Glomerular endothelial cell (primary cell): ENCODE measurements at places on chromosomes 12 and 14.

DNA sequence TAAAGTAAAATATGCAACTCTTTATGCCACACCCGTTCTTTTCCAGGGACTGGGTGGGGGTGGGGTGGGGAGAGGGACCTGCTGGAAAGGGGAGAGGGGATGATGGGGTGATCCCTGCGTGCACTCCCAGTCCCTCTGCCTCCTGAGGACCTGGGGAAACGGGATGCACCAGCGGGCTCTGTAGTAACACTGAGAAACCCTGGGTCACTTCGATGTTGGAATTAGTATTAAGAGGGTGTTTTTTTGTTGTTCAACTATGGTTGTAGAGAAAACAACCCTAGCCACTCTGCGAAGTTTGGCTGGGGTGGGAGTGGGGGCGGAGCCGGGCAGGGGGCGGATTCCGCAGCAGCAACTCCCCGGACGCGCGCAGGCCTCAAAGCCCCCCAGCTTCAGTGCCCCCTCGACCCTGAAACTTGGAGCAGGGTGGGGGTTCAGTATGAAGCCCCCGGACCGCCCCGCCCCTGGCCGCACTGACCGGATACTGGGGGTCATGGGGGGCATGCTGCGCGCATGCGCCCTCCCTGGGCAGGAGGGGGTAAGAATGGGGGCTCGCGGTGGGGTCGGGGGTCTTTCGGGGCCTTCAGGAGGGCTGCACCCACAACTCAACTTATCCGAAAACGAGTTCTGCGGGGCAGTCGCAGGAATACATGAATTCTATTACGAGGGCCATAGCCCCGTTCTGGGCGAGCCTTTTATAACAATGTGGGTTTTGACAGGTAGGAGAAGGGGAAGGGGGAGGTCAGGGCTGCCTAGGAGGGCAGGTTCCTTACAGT is 1.3 kb upstream of the ARHGEF25 start:
- DNase-seq = no peak

- no peak for DNase-seq
Observed at GRCh38 chr14:36884049-36884448, 222.4 kb downstream of the PAX9 start.

GRCh38 chr12:85955127-85955526 is 81.0 kb downstream of the NTS start:
- DNase-seq = no peak

GRCh38 chr14:35361141-35361480 is 43.4 kb downstream of the NFKBIA start:
- no peak for DNase-seq

- no peak for DNase-seq
Observed at GRCh38 chr14:93332397-93332852, 411 bp downstream of the BTBD7 start.

DNA sequence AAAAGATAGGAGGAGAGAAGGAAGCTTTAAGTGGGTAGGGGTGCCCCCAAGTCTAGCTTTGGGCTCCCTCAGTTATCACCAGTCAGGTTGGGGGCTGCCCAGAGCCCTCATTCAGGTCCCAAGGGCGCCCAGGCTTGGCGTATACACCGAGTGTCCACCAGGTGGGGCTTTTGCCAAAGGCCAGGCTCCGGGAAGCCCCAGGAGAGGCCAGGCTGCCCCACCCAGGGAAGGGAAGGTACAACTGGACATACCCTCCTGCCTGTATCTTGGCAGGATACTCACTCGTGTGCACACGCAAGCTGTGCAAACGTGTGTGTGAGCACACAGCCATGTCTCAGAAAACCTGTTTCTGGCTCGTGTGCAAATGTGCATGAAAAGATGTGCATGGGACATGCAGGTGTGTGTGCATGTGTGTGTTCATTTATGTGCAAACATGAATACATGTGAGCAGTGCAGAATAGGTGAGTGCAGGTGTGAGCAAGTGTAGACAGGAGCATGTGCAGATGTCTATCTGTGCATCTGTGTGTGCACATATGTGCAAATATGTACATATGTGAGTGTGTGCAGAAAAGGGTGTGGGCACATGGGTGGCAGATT is 103.9 kb upstream of the MYL2 start:
- DNase-seq = no peak

DNA sequence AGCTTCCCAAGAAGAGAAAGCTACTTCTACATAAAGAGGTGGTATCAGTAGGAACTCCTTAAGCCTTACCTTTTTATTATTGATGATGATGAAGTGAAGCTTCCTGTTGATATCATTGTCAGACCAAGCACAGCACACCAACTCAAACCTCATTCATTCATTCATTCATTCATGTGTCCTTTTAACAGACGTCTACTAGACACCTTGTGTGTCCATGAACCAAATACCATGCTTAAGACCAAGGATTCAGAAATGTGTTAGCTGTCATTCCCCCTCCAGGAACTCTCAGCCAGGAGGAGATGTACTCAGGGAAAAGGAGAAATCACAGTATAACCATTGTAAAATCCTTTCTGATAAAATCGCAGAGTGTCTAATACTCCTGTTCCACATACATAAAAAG is 194.8 kb downstream of the ZFP36L1 start:
- DNase-seq = no peak

- DNase-seq = no peak
Observed at GRCh38 chr14:103428723-103429556, 43.7 kb downstream of the MARK3 start.

DNA sequence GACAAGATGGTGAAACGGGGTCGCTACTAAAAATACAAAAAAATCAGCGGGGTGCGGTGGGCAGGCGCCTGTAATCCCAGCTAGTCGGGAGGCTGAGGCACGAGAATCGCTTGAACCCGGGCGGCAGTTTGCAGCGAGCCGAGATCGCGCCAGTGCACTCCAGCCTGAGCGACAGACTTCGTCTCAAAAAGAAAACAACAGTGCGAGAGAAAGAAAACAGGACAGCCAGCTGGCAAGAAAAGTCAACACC is 633 bp upstream of the RNU4-2 start:
- DNase-seq = no peak

DNA sequence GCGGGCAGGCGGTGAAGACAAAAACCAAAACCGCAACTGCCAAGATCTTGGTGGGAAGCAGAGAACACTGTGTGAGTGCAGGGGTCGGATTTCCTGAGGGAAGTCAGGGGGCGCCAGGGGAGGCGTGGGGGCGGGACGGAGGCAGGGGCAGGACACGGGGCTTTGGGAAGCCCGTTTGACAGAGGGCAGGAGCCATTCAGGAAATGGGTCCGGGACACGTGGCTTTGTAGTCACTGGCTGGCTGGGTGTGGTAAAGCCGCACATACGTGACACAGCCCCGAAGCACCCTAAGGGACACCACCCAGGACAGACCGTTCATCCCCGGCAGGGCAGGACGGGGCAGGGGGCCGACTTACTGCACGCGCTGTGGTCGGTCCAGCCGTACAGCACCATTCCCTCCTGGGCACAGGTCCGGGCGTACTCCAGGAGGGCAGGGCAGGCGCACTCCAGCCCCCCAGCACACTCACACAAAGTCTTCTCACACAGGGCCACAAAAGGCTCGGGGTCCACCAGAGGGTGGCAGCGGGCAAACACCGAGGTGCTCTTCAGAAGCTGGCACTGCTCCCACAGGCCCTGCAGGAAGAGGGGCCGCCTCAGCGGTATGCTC is 49.4 kb downstream of the VWF start:
- DNase-seq = no peak

DNA sequence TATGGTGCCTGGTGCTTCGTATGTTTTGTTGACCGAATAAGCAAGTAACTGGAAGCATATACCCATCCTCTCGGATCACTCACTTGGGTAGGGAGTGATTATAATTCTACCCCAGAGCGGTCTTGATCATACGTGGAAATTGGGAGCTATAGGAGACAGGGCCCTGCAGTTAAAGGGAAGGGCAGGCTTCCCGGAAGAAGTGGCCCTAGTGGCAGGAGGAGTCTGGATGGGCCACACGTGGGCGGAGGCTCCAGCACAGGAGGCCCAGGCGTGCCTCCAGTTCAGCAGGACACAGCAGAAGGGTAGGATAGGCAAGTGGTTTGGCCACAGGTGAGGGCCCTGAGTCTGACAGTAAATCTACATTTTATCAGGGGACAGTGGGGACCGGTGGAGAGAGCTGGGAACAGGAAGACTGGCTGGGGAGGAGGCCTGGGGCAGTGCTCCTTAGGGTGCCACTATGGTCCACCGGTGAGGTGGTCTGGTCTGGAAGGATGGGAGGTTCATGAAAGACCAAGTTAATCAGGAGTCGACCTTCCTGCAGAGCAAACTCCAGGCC is 23.5 kb upstream of the YY1 start:
- no peak for DNase-seq

DNA sequence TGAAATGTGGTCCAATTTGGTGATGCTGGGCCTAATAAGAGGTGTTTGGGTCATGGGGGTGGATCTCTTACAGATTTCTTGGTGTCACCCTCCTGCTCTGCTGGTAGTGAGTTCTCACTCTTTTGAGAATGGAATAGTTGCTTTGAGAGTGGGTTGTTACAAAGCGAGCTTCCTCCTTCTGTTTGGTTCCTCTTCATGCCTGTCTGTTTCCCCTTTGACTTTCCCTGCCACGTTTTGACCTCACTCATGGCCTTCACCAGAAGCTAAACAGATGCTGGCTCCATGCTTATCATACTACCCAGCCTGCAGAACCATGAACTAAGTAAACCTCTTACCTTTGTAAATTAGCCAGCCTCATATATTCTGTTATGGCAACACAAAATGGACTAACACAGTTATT is 57.7 kb upstream of the LDHB start:
- no peak for DNase-seq

DNA sequence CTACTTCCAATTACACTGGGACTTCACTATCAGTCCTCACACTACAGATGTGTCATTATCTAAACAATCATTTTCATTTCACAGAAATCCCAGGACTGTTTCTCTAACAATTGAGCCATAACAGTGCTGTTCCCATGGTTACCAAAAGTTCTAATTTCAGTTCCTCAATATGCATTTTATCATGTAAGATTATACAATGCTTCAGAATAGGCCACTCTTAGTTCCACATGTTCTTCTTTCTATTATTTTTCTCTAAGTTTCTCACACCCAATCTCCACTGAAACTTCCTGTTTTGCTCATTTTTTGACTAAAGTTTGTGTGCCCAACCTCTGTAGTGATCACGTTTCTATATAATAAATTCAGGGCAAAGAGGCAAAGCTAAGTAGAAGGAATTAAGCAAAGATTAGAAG is 185.8 kb downstream of the DUSP6 start:
- DNase-seq = peak; percentile 87
